Cerebellar nuclear complex (tissue), 1 donor: ENCODE measurements at places on chromosomes 3 and 15.

DNA sequence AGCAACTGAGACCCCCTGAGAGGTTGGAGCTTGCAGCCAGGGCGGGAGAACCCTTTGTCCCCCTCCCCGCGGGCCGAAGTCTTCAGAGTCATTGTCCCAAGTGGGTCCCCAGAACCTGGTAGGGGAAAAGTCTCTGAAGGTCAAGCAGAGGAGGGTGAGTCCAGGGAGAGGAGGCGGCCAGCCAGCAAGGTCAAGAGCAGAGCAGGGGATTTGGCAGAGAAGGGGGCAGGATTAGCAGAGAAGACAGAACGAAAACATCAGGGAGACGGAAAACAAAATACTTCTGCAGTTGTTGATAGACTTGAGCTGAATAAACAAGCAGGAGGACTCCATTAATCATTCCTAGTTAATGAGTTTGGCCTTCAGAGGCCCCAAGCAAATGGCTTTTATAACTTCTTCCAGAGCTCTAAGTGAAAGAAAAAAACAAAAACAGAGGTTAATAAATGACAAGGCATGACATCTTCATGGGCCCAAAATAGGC, 66.7 kb downstream of the GRIP2 start:
- no peak for DNase-seq

GRCh38 chr15:72564091-72564490, 90.0 kb downstream of the ARIH1 start:
- no peak for DNase-seq

GRCh38 chr3:72223116-72223515, 438.2 kb upstream of the PROK2 start:
- no peak for DNase-seq

GRCh38 chr3:15919971-15920370, 122.2 kb upstream of the ANKRD28 start:
- DNase-seq: no peak

- DNase-seq: no peak
Measured at GRCh38 chr3:120796976-120797375, 54.4 kb downstream of the GTF2E1 start.
